ENCODE measurements at places on chromosomes 11 and 22.

DNA sequence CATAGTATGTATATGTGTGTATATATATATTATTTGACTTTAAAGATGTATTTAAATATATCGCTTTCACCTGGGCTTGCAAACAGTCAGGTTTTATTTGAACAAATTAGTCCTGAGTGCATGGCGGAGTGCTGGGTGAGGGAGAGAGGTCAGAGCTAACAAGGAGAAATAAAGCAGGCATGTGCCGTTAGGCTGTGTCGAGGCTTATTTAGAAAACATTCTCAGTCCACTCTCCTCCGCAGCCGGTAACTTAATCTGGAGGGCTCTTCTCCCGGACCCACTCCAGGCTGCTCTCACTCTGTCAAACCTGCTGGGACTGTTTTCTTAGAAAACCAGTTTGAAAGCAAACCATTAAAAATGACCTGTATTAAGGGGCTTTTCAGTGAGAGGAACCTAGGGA lies 455.9 kb downstream of the MN1 start:
- DNase-seq = no peak

GRCh38 chr11:97895572-97895971 lies 1125.2 kb upstream of the CNTN5 start:
- no peak for DNase-seq

DNA sequence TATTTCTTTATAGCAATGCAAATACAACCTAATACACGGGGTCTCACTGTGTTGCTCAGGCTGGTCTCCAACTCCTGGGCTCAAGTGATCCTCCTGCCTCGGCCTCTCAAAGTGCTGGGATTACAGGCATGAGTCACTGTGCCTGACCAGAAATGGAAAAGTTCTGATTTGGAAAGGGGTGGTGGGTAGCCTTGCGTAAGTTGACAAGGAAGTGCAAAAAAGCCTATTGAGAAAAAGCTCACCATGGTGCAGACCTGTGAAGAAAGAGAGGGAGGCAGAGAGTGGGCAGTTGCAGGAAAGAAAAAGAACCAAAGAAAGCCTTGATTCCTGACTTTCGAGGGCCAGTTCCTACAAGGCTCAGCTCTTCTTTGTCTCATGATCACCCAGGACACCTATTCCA lies 27.1 kb downstream of the AGBL2 start:
- no peak for DNase-seq

DNA sequence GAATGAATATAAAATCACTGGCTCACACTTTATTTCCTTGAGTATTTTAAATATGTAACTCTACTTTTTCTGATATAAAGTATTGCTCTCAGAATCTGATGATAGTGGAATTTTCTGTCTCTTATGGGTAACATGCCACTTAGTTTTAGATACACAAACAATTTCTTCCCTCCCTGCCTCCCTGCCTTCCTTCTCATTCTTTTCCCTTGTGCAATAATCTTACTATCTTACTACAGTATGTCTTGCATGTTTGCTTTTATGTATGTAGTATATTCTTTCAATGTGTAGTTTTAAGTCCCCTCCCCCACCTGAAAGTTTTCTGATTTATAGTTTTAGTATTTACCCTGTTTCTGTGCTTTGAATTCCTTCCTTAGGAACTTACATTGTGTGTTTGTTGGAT lies 48.4 kb downstream of the INSC start:
- no peak for DNase-seq

GRCh38 chr11:69377029-69377952 lies 83.3 kb downstream of the MYEOV start:
- DNase-seq = no peak

DNA sequence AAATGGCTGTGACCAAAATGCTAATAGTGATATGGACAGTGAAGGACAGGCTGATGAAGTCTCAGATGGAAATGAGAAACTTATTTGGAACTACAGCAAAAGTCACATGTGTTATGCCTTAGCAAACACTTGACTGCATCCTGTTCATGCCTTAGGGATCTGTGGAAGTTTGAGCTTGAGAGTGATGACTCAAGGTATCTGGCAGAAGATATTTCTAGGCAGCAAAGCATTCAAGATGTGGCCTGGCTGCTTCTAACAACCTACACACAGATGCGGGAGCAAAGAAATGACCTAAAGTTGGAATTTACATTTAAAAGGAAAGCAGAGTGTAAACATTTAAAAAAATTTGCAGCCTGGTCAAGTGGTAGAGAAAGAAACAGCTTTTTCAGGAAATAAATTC lies 28.1 kb upstream of the CD81 start:
- no peak for DNase-seq
